ENCODE measurements at places on chromosomes 1 and 21. TPM values are rescaled to one million over a fixed set of nuclear protein-coding genes. Genes with fewer than 3 reads are reported as not detected.

- H3K4me3 ChIP-seq: no peak overlapping the region
- peaks cover 79% of the 10 kb centered on the region for H3K27me3 ChIP-seq
- H3K36me3 ChIP-seq: peaks cover 3% of the 10 kb centered on the region
- peaks cover 5% of the 10 kb centered on the region for H3K4me1 ChIP-seq
These were observed 200.9 kb downstream of the FOXD2 start for GRCh38 chr1:47638713-47639112.

GRCh38 chr1:201360901-201361651, 16.4 kb downstream of the TNNT2 start:
- H3K36me3 ChIP-seq: no peaks in the 10 kb centered on the region
- H3K4me1 ChIP-seq: peaks cover 2% of the 10 kb centered on the region
- peaks cover 42% of the 10 kb centered on the region for H3K27me3 ChIP-seq
- no peak for DNase-seq
- H3K27ac ChIP-seq: no peak overlapping the region
- no peak overlapping the region for H3K4me3 ChIP-seq

GRCh38 chr21:33936301-33937038, 20.9 kb upstream of the ATP5PO start:
- H3K4me1 ChIP-seq: peaks cover 44% of the 10 kb centered on the region
- H3K27me3 ChIP-seq: no peaks in the 10 kb centered on the region
- H3K36me3 ChIP-seq: peaks cover 10% of the 10 kb centered on the region
- peak overlapping the region; percentile 100 for H3K27ac ChIP-seq

DNA sequence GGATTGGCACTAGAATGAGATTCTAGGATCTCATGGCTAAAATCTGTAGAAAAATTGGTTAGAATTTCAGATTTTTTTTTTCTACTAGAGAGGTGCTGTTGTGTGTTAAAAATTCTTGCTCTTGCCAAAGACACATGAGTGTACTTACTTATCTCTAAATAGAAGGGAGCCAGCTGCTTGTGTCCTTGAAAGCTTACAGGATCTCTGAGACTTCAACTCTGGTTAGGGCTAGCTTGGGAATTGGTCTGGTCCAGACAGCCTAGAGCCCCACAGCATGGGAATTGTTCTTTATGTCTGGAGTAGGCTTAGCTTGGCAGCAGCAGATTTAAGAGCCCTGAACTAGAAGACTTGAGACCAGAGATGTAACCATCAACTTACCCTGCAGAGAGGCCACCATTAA, 37.3 kb downstream of the MACO1 start:
- H3K27me3 ChIP-seq: no peaks in the 10 kb centered on the region
- no peak for DNase-seq
- no peak overlapping the region for H3K4me3 ChIP-seq
- H3K36me3 ChIP-seq: peaks cover 4% of the 10 kb centered on the region

GRCh38 chr1:33171977-33172813, 9.6 kb downstream of the TRIM62 start:
- peak overlapping the region; percentile 78 for H3K27ac ChIP-seq
- H3K4me1 ChIP-seq: peaks cover 26% of the 10 kb centered on the region
- H3K36me3 ChIP-seq: peaks cover 6% of the 10 kb centered on the region
- H3K4me3 ChIP-seq: no peak overlapping the region
- H3K27me3 ChIP-seq: no peaks in the 10 kb centered on the region

GRCh38 chr1:89905395-89906058, 84.7 kb downstream of the LRRC8D start:
- DNase-seq: no peak
- H3K4me1 ChIP-seq: peaks cover 20% of the 10 kb centered on the region
- H3K36me3 ChIP-seq: no peaks in the 10 kb centered on the region
- H3K4me3 ChIP-seq: no peak overlapping the region

- no peak for DNase-seq
- no peaks in the 10 kb centered on the region for H3K4me1 ChIP-seq
- H3K27me3 ChIP-seq: peaks cover 37% of the 10 kb centered on the region
- no peak overlapping the region for H3K4me3 ChIP-seq
- no peaks in the 10 kb centered on the region for H3K36me3 ChIP-seq
These were observed 22.0 kb downstream of the HHIPL2 start for GRCh38 chr1:222525951-222526350.

- no peak overlapping the region for H3K4me3 ChIP-seq
- no peak overlapping the region for H3K27ac ChIP-seq
- H3K4me1 ChIP-seq: no peaks in the 10 kb centered on the region
- peaks cover 15% of the 10 kb centered on the region for H3K27me3 ChIP-seq
- H3K36me3 ChIP-seq: no peaks in the 10 kb centered on the region
These were observed 393.5 kb downstream of the CAMTA1 start for GRCh38 chr1:7178741-7179140.

DNA sequence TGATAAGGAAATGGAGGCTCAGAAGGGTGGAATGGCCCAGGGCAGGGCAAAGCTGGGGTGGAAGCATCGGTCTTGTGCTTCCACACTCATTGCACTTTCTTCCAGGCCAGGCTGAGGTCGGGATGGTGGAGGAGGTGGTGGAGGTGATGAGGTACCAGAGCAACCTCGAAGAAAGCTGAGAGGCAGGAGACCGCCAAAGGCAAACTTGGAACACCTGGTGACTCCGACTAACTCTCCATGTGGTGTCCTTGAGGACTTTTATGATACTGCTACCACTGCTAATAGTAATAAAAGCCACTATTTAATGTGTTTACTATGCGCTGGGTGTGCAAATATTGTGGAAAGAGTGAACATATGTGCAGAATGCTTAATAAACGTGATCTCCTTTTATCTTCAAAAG, 16.9 kb upstream of the BTG2 start:
- H3K27ac ChIP-seq: peak overlapping the region; percentile 100
- H3K4me1 ChIP-seq: peaks cover 55% of the 10 kb centered on the region
- no peaks in the 10 kb centered on the region for H3K27me3 ChIP-seq
- H3K36me3 ChIP-seq: no peaks in the 10 kb centered on the region

DNA sequence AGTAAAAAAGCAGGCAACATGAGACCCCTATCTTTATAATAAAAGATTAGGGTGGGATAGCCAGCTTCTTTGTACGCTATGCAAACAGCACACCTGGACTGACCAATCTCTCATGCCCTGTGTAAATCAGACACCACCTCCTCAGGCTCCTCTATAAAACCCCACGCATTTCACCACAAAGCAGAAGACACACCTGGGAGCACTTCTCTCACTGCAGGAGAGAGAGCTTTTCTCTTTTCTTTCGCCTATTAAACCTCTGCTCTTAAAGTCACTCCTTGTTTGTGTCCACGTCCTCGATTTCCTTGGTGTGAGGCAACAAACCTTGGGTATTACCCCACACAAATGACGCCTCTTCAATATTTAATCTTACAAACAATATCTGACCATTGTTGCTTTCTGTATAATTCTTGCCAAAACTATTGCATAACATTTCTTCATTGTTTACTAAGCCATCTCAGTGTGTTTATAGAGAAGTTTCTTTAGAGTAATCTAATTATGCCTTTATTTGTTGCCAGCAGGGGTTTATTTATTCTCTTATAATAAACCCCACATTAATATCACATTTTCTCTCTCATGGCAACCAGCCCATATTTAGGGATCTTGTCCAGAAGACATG, 31.6 kb upstream of the NUF2 start:
- H3K27ac ChIP-seq: no peak overlapping the region
- no peak overlapping the region for H3K4me3 ChIP-seq
- peaks cover 2% of the 10 kb centered on the region for H3K36me3 ChIP-seq
- no peaks in the 10 kb centered on the region for H3K4me1 ChIP-seq

GRCh38 chr1:108780937-108781574, 34.6 kb downstream of the STXBP3 start:
- H3K27ac ChIP-seq: peak overlapping the region; percentile 79
- peaks cover 18% of the 10 kb centered on the region for H3K36me3 ChIP-seq
- no peak for DNase-seq
- peaks cover 7% of the 10 kb centered on the region for H3K4me1 ChIP-seq
- H3K27me3 ChIP-seq: no peaks in the 10 kb centered on the region

- no peak for DNase-seq
- H3K4me3 ChIP-seq: no peak overlapping the region
- H3K36me3 ChIP-seq: peaks cover 2% of the 10 kb centered on the region
- H3K27me3 ChIP-seq: no peaks in the 10 kb centered on the region
These were observed 90.1 kb downstream of the TNFSF18 start for GRCh38 chr1:172960454-172961208.

DNA sequence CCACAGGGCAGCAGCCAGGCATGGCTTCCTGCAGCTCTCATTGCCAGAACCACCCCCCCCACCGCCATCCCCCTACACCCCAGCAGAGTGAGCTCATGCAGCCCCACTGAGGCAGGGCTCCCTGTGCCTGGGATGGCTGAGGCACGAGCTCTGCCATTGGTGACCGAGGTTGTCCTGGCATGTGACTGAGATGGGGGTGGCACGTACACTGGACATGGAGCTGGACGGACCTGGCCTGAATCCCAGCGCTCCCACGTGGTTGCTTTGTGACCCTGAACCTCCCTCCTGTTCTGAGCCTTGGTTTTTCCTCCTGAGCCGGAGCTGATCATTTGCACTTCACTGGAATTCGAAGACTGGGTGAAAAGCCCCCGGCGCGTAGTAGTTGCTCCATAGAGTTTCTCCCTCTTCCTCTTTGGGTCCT, 28.3 kb downstream of the ALPL start:
- peaks cover 5% of the 10 kb centered on the region for H3K36me3 ChIP-seq
- peaks cover 63% of the 10 kb centered on the region for H3K27me3 ChIP-seq
- H3K4me1 ChIP-seq: peaks cover 7% of the 10 kb centered on the region
- H3K4me3 ChIP-seq: no peak overlapping the region

Gene FOXO6
- total RNA-seq: 1.8 TPM
